ENCODE measurements at places on chromosomes 13 and 19.

GRCh38 chr13:101393140-101393539 lies 23.2 kb downstream of the NALCN start:
- DNase-seq, result no peak

GRCh38 chr19:2273356-2274184 lies 8.4 kb downstream of the PEAK3 start:
- DNase-seq, result no peak

GRCh38 chr19:37572203-37572602 lies 22.4 kb downstream of the ZNF571 start:
- DNase-seq, result no peak

- no peak for DNase-seq
Measured at GRCh38 chr13:111912991-111913760, 153.8 kb upstream of the SOX1 start.

GRCh38 chr13:95319551-95320274 lies 18.5 kb upstream of the ABCC4 start:
- DNase-seq, result no peak

DNA sequence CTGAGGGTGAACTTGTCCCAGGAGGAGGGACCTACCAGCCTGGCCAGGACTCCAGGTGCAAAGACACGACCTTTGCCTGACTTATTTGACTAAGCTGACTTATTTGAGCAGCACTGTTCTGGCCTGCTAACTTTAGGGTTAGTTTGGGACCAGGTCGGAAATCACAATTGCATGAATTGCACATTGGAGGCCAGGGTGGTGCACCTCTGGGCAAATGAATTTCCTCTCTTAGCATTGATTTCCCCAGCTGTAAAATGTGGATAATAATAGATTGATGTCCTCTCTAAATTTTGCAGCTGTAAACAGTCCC lies 1.4 kb upstream of the BST2 start:
- no peak for DNase-seq

GRCh38 chr13:109836629-109837607 lies 50.5 kb upstream of the IRS2 start:
- DNase-seq, result no peak

GRCh38 chr13:98251708-98252107 lies 74.6 kb upstream of the RNF113B start:
- no peak for DNase-seq

DNA sequence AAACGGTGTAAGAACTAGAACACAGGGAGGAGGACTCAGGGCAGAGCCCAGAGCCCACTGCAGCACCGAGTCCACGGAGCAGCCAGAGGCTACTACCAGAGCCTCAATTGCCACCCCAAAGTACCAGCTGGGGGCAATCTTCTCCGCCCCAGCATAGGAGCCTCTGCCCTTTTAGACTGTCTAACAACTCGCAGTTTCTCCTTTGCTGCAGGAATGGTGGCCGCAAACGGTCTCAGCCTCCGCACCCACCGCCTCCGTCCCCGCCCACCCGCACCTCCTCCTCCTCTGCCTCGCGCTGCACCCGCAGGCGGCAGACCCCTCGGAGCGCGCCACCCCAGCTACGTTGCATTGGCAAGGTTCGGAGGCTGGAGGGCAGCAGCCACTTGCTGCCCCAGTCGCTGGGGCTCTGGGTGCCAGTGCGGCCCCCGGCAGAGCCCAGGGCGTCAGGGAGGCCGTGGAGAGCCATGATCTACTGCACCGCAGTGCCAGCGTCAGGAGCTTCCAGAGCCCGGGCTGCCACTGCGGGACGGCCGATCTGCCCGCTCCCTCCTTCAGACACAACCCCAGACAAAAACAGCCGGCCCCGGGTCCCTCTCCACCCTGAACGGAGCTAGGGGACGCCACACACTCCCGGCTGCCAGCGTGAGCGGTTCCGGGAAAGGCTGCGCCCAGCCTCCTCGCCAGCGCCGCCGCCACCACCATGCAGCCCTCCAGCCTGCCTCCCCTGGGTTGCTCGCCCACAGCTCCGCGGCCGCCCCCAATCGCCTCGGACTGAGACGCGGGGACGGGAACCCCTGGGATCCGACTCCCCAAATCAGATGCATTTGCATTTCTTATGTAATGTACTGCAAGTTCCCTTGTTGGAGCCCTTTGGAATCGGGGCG lies 1.8 kb downstream of the FGF14 start:
- no peak for DNase-seq

DNA sequence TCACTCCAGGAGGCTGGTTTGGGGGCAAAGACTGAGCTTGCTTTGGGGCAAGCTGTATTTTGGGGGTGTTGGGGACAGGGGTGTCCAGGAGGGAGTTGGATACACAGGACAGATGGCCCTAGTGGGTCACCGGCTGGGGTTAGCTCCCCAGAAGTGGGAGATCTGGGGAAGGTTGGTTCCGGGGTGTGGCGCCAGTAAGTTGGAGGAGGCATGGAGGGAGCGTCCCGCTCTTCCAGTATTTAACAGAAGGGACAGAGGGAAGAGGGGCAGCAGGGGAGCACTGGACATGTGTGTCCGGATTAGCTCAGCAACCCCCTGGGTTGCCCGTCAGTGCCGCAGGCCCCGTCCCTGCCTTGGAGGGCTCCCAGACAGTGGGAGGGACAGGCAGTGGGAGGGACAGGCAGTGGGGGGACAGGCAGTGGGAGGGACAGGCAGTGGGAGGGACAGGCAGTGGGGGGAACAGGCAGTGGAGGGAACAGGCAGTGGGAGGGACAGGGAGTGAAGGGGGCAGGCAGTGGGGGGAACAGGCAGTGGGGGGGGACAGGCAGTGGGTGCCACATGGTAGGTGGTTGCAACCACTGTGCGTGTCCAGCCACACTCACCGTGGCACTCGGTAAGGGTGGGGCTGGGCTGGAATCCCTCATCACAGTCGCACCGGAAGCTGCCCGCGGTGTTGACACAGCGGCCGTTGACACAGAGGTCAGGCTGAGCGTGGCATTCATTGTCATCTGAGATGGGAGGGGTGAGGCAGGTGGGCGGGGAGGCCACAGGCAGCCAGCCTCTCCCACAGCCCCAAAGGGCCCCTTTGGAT lies 33.2 kb downstream of the CCL25 start:
- DNase-seq, result no peak

GRCh38 chr13:52677823-52678222 lies 25.2 kb downstream of the SUGT1 start:
- DNase-seq, result no peak

DNA sequence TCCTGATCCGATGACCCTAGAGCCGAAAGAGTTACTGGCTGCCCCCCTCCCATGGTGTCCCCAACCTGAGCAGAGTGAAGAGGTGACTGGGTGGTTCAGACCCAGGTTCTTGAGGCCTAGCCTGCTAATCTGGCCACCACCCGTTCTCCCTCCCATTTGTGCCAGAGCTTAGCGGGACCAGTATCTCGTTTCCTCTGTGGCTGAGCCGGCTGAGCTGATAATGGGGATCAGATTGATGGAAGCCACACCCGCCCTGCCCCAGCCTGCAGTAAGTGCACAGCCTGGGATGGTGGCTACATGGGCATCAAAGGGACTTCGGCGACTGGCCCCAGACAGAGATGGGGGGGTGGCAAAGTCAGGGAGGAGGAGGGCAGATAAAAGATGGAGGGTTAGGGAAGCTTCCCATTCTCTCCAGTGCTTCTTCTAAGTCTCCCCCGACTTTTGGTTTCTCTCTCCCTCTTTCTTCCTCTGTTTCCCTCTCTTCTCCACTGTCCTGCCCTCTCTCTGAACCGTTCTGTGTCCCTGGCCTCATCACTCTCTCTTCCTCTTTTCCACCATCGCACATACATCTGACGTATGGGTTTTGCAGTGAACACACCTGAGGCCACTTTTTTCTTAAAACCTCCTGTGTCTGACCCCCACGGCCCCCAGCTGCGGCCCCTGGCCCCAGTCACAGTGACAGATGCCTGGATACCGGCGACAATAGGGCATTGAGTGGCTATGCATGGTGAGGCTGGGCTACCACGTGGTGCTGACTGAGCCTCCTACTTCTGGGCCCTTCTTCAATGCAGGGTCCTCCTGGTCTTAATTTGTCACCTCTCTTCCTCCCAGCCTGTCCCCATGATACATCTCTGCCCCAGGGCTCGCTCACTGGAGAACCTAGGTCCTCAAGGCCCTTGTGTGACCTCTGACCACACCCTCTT lies 2.4 kb downstream of the ELAVL3 start:
- DNase-seq, result no peak

- DNase-seq, result no peak
Measured at GRCh38 chr13:64455124-64455523, 2775.0 kb downstream of the PCDH9 start.

- no peak for DNase-seq
Measured at GRCh38 chr19:41638641-41639081, 11.8 kb upstream of the CEACAM4 start.

DNA sequence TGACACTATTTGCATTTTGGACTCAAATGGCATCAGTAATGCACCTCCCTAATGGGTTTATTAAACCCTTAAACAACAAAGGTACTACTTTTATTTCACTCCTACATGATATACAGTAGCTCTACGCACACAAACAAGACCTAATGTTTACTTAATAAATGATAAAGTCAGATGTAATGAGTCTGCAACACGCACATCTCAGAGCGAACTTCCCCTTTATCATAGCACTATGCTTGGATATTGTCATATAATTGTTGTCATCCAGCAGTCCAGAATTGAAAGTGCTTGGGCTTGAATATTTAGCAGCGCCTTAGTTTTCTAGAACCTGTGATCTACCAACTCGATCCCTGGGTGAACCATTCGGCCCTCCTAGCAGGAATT lies 772 bp downstream of the PARP4 start:
- DNase-seq, result no peak

GRCh38 chr13:35549481-35549880 lies 73.0 kb upstream of the MAB21L1 start:
- DNase-seq, result no peak
